CD4-positive, alpha-beta T cell treated with Interferon gamma for 1 hour (primary cell): ENCODE measurements at places on chromosomes 4 and X.
A peak's percentile ranks its signal among the peaks of the same experiment; 100 is the strongest.

DNA sequence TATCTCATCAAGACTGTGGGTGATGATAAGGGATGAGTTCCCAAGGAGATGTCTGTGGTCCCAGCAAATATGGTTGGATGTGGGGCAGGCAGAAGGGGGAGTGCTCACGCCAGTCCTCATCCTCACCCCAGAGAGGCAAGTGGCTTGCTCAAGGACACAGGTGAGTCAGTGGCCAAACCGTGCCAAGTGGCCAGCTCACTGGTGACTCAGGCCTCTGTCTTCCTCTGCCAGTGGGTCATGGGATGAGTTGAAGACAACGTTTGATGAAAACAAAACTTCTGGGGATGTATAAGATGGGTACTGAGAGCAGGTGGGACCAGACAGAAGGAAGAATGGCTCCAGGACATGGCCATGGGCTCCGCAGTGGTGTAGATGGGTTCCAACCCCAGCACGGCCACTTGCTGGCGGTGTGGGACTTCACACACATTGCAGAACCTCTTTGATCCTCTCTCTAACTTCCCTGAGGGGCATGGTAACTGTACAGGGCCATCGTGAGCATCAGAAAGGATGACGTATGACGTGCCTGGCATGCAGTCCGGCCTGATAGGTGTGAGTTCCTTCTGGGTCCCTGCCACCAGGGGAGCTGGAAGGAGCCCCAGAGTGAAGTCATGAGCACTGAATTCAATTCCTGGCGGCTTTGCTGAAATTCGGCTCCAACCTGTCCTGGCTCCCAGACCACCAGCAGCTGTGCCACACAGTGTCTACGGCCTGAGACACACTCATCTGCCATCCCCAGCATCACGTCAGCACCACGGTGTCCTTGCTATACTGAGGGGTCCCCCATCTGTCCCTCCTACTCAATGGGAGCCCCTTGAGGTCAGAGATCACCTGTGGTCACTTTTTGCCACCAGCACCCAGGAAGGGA is 41.3 kb upstream of the GPR78 start:
- DNase-seq = no peak

- DNase-seq = peak; percentile 44
These were observed 98.3 kb upstream of the MAOA start for GRCh38 chrX:43557792-43558191.

- DNase-seq = no peak
These were observed 261.2 kb downstream of the MAPK10 start for GRCh38 chr4:86098691-86099090.

- DNase-seq = no peak
These were observed 124.1 kb upstream of the PDHA2 start for GRCh38 chr4:95715830-95716229.

- DNase-seq = no peak
These were observed 196.3 kb upstream of the HHIP start for GRCh38 chr4:144449611-144450010.

DNA sequence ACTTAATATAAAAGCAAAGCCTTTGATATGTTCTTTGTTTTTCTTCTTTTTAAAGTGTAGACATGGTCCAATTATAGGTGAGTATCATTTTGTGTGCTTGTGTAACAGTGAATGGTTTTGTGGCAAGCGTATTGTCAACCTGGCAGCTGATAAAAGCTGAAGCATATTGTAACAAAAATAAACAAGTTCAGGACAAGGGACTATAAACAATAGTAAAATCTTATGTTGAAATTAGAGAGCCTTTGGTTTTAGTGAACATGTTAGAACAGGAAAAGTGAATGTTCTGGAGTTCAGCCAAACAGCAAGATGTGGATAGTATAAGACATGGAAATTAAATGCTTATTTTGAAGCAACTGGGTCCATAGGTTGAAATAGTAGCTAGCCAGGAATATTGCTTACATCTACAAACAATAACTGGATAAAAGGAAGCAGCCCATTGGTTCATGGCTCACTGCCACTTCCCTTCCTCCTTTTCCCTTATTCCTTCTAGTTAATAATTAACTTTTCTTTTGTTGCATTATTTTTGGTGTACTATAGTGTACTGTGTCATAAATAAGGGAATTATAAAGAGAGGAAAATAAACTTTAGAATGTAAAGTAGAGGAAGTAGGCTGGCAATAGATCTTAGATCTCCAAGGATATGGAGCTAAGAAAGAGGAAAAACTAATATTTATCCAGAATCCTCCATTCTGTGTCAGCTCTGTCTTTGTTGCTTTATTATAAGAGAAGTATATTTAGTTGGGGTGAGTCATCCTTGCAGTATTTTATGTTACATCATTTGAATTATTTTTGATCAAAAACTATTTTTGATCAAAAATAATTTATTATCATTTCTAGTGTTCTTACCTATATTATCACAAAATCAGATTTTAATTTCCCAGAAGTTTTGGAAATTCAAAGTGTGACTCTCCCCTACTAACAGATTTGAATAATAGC is 65.6 kb downstream of the MRPL1 start:
- no peak for DNase-seq

- DNase-seq = no peak
These were observed 139.7 kb upstream of the MAP3K15 start for GRCh38 chrX:19655032-19655431.

GRCh38 chr4:176622251-176622948 is 170.3 kb downstream of the VEGFC start:
- no peak for DNase-seq

DNA sequence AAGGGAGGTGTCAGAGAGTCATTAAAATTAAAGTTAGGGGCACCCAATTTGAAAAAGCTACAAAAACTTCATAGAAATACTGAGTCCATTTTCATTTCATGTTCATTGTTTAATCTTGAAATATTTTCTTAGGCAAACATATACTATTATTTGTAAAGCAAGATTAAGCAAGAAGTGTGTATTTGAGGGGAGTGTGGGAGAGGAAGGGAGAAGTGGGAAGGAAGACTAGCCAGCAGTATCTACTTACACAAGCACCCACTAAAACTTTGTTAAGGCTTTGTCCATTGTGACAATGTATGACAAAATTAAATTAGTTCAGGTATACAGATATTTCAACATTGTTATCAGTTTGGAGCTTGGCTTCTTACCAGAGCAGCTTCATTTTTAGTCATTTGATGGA is 222.9 kb downstream of the ARHGAP24 start:
- DNase-seq = no peak

- DNase-seq = no peak
These were observed 44.9 kb downstream of the STAP1 start for GRCh38 chr4:67603310-67604028.

- DNase-seq = no peak
These were observed 164.0 kb downstream of the PRKX start for GRCh38 chrX:3549411-3549911.

DNA sequence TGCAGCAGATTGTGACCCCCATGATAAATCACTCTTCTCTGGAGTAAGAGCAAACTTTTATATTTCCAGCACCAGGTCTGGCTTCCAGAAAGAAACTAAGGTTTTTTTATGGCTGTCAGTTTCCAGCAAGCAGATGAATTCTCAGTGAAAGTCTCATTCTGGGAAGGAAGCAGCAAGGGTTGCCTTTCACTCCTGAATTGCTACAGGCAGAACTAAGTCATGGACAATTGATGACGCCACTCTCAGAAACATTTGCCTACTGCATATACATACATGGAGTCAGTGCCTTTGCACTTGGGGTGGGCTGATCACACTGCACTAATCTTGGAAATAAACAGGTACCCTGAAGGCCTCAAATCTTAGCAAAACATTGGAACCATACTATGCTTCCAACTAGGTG is 80.0 kb downstream of the IL21 start:
- no peak for DNase-seq

- DNase-seq = no peak
These were observed 121.1 kb downstream of the MGST2 start for GRCh38 chr4:139786494-139787354.

- DNase-seq = no peak
These were observed 1010.4 kb downstream of the ADGRL3 start for GRCh38 chr4:62210486-62210885.

DNA sequence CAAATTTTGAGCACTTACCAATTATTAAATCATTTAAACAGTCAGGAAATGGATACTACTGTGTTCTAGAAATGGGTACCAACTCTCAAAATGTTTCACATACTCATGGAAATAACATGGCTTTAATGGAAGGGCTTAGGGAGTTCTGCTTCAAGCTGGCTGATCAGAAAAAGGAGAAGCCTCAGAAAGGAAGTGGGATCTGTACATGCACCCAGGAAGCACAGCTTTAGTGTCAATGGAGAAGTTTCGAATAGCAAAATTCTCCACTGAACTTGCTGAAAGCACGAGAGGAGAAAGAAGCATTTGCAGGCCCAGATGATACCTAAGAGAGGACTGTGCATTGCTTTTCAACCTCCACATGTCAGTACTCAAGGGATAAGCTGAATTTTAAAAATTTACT is 11.1 kb upstream of the HS3ST1 start:
- no peak for DNase-seq
